ENCODE measurements at places on chromosomes 1 and 21.

DNA sequence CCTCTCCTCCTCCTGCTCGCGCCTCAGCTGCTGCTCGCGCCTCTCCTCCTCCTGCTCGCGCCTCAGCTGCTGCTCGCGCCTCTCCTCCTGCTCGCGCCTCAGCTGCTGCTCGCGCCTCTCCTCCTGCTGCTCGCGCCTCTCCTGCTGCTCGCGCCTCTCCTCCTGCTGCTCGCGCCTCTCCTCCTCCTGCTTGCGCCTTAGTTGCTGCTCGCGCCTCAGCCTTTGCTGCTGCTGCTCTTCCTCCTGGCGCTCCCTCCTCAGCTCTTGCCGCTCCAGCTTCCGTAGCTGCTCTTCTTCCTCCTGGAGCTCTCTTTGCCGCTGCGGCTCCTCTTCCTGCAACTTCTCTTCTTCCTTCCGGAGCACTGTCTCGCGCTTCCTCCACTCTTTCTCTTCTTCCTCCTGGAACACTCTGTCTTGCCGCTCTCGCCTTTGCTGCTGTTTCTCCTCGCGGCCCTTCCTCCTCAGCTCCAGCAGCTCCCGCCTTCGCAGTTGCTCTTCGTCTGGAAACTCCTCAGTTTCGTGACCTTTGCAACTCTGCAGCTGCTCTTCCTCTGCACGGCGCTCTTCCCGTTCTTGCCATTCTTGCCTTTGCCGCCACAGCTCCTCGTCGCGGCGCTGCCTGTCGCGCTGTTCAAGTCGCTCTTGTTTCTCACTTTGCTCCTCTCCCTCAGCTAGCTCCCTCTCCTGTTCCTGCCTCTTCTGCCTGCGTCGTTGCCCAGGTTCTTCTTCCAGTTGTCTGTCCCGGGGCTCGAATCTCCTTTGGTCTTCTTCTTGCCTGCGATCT lies 3.0 kb downstream of the TCHH start:
- peak; percentile 15 for DNase-seq

DNA sequence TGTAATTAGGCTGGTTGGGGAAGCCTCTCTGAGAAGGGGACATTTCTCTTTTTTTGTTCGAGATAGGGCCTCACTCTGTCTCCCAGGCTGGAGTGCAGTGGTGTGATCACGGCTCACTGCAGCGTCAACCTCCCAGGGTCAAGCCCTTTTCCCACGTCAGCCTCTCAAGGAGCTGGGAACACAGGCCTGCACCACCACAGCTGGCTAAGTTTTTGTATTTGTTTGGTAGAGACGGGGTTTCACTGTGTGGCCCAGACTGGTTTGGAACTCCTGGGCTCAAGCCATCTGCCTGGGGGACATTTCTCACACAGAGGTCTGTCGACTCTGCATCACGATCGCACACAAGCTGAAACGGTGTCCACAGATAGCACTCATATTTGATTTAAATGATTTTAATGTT lies 39.7 kb downstream of the HUNK start:
- no peak for DNase-seq

DNA sequence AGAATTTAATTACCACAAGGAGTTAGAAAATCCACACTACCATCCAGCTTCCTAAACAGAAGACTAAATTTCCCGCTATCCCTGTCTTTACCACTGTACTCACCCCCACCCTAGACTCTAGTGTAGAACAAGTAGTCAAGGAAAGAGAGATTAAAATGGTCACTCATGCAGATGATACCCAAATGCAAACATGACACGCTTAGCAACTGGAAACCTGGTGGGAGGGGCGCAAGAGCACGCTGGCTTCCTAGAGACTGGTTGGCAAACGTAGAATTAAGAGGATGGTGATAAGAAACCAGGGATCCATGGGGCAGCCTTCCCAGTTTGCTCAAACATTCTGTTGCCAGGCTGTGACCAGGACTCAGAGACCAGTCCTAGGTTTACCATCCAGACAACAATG lies 9.9 kb upstream of the LDLRAD1 start:
- no peak for DNase-seq

GRCh38 chr1:20168564-20169491 lies 17.1 kb upstream of the UBXN10 start:
- DNase-seq = no peak

- DNase-seq = no peak
These were observed 275.5 kb upstream of the PRMT6 start for GRCh38 chr1:106780806-106781569.

- no peak for DNase-seq
These were observed 96.0 kb downstream of the ST6GALNAC3 start for GRCh38 chr1:76170513-76170912.

DNA sequence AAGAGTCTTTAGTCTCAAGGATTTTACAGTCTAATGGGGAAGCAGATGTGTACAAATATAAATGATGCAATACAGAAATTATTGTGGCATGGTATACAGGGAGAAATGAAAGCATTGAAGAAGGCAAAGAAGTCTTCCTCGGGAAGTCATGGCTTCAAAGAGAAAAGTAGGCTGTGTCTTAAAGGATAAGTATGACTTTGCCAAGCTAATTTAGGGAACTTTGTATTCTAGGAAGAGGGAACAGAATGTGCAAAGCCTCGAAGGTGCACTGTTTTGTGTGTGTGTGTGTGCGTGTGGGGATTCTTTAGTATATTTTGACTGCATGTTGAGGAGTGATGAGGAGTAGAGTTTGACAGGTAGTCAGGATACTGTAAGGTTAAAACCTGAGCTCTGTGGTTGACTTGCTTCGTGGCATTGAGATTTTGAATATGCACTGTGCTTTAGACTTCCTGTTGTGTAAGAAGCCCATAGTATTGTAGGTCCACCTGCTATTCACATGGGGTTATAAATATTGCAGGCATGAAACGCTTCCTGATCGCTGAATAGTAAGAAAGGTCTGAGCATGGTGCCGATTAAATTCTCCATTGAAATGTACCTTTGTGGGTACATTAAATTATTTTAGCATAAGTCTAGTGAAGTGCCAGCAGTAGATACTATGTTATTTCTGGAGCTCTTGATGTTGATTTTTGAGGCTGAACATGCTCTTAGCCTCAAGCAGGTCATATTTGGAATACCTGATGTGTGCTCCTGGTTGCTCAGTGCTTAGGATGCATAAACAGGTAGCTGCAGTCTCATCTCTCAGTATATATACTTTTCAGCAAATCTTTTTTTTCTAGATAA lies 8.0 kb downstream of the SMAP2 start:
- DNase-seq = no peak

- no peak for DNase-seq
These were observed 486 bp upstream of the DSTYK start for GRCh38 chr1:205211839-205212536.

- no peak for DNase-seq
These were observed 79.7 kb downstream of the LRRN2 start for GRCh38 chr1:204605791-204606190.

DNA sequence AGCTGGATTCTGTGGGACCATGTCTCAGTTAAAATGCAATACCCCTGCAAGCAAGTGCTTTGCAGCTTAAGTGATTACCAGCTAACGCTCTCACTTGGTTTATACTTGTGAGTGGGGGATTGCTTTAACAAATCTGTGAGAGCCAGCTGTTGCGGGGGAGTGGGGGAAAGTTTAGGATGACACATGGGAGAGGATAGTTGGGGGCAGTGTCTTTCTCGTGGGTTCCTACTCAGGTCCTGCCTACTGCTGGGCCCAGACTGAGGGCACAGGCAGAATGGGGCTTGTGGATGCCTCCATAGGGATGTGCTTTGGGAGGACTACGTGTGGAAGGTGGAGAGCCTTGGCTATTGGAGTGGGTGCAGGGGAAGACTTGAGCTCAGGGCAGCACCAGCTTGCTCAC lies 60.1 kb downstream of the ELK4 start:
- DNase-seq = no peak

DNA sequence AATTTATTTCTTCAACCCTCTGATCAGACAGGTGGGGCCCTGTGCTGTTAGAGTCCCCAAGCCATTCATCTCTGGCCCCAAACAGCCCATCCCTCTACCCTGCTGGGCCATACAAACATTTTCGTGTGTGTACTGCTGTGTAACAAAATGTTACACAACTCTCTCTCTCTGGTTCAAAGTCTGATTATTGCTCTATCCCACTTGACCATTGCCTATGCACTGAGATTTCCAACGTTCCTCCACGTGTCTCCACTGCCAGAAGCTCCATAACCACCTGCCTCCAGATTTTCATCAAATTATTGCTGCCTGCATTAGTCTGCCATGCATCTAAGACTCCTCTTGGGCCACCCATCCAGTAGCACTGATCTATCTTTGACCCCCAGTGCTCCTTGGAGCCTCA lies 104.8 kb downstream of the ELAVL4 start:
- DNase-seq = no peak

DNA sequence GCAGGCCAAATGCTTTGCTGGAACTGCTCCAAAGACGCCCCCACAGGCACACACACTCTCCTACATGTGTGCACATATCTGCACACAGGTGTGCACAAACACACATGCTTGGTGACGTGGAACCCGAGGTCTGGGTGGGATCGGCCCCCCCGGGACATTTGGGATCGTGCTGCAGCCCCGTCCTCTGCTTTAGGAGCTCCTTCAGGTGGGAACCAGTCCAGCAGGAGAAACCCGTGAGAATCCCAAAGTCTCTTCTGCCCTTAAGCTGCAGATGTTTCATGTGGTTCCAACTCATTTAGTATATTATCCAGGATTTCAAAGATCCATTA lies 38.6 kb downstream of the UBE2G2 start:
- DNase-seq = peak; percentile 44

- no peak for DNase-seq
These were observed 24.4 kb downstream of the FUBP1 start for GRCh38 chr1:77954521-77954920.

DNA sequence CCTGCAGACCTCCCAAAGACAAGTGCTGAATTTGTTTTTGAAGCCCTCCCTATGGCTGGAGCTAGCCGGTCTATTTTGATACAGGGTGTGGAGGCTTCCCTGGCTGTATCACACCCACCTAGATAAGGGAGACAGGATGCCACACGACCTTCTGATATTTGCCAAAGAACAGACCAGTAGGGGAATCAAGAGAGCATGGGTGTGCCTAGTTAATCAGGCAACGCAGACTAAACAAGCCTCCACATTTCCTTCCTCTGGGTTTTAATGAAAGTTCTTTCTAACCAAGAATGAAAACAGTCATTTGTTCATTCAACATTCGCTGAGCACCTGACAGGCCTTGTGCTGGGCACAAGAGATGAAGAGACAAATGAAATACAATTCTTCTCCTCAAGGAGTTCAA lies 446.8 kb downstream of the PLPP3 start:
- DNase-seq = no peak

DNA sequence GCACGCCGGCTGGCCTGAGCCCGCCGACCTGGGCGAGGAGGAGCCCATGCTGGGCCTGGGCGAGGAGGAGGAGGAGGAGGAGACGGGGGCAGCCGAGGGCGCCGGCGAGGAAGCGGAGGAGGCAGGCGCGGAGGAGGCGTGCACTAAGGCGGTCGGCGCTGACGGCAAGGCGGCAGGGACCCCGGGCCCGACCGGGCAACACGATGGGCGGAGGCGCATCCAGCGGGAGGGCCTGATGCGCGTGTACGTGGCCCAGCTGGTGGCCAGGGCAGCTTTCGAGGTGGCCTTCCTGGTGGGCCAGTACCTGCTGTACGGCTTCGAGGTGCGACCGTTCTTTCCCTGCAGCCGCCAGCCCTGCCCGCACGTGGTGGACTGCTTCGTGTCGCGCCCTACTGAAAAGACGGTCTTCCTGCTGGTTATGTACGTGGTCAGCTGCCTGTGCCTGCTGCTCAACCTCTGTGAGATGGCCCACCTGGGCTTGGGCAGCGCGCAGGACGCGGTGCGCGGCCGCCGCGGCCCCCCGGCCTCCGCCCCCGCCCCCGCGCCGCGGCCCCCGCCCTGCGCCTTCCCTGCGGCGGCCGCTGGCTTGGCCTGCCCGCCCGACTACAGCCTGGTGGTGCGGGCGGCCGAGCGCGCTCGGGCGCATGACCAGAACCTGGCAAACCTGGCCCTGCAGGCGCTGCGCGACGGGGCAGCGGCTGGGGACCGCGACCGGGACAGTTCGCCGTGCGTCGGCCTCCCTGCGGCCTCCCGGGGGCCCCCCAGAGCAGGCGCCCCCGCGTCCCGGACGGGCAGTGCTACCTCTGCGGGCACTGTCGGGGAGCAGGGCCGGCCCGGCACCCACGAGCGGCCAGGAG lies 7.2 kb upstream of the IBA57 start:
- no peak for DNase-seq

GRCh38 chr1:118304722-118305359 lies 119.8 kb upstream of the SPAG17 start:
- peak; percentile 62 for DNase-seq

DNA sequence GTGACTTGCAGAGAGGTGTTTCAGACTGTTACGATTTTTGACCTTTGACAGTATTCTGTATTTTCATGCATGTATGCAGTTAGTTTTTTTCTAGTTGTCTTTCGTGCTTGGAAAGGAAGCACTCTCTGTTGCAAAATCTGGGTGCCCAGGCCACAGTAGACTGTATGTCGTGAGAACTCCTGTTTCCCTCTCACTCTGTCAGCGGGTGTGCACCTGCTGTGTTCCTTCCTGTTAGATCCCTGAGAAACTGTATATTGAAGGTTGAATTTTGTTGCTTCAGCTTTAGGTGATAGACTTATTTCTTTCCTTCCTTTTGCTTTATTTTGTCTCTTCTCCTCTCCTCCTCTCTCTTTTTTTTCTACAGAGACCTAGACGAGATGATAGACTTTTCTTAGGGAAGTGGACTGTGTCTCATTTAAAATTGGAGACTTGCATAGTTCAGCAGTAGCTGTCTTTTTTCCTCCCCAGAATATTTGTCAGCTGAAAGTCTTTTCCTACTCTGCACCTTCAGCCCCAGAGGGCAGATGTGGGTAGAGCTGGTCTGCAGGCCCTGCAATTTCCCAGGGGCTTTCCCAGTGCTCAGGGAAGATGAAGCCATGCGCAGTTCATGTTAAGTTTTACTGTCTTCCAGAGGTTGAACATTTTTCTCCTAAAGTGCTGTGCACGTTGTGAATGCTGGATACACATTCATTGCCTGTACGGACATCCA lies 1.4 kb downstream of the TRAPPC10 start:
- no peak for DNase-seq

GRCh38 chr1:27399251-27400025 lies 7.0 kb downstream of the GPR3 start:
- peak; percentile 64 for DNase-seq

- DNase-seq = no peak
These were observed 149.8 kb upstream of the ZNHIT6 start for GRCh38 chr1:85857991-85858390.

- no peak for DNase-seq
These were observed 33.7 kb downstream of the CTTNBP2NL start for GRCh38 chr1:112429749-112430148.

DNA sequence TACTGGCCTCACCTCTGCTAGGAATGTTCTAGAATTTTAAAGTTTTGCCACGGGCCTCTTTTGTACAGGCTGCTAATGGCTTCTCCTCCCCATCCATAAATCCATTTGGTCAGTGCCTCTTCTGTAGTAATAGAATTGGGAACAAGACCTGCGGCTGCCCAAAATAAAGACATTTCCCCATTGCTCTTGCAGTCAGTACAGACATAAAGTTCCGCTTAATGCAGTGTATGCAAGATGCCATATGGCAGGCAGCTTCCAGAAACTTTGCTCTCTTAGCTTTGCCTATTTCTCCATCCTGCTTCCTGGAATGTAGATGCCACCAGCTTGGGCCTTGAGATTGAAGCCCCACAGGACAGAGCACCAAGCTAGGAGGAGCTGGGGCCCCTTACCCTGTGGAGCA lies 3.7 kb upstream of the SLC2A5 start:
- no peak for DNase-seq

- no peak for DNase-seq
These were observed 1075.0 kb downstream of the TTLL7 start for GRCh38 chr1:82923931-82924330.

- DNase-seq = peak; percentile 52
These were observed 47.6 kb downstream of the IER5 start for GRCh38 chr1:181135815-181136737.

- DNase-seq = no peak
These were observed 327.1 kb downstream of the PRDM2 start for GRCh38 chr1:14027099-14027498.
